ENCODE measurements at places on chromosomes 5 and 9. TPM values are rescaled to one million over a fixed set of nuclear protein-coding genes. Genes with fewer than 3 reads are reported as not detected.

Gene THOC3
- polyA plus RNA-seq: 48.9 TPM

Gene TOR4A
- 6.9 TPM for polyA plus RNA-seq

Gene CD274
- polyA plus RNA-seq: 0.62 TPM

Gene CNTFR
- polyA plus RNA-seq: 33.1 TPM

Gene SHROOM1
- polyA plus RNA-seq: 22.7 TPM

Gene SLCO6A1
- not detected for polyA plus RNA-seq

GRCh38 chr5:131928957-131929356 is 16.5 kb downstream of the MEIKIN start:
- no peak for DNase-seq

- no peak for DNase-seq
Observed at GRCh38 chr5:117594166-117594565, 1019.5 kb upstream of the SEMA6A start.

Gene TMEM174
- polyA plus RNA-seq: 21.9 TPM

GRCh38 chr5:109740966-109741365 is 51.2 kb downstream of the MAN2A1 start:
- DNase-seq: no peak

DNA sequence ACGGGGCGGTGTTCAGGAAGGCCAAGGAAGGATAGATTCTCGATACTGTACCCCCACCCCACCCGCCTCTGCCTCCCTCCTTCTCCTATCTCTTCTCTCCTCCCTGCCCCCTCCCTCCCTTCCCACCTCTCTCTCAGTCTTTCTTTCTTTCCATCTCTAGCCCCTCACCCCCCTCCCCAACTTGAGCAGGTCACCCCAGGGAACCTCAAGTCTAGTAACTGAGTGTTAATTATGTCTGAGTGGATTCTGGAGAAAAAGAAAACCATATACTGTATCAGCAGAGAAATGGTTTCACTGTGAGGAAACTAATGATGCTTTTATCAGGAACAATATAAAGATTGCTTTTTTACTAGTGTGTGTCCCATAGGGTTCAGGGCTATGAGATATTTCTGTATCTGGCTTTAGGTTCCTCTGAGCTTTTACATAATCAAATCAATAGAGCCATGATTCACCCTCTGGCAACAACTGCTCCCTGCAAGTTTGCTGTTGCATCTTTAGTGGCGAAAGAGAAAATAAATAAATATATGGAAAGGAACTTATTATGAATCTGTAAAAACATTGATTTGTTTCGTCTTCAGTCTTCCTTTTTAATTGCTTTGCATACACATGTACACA is 639.7 kb downstream of the CCDC171 start:
- no peak for DNase-seq

DNA sequence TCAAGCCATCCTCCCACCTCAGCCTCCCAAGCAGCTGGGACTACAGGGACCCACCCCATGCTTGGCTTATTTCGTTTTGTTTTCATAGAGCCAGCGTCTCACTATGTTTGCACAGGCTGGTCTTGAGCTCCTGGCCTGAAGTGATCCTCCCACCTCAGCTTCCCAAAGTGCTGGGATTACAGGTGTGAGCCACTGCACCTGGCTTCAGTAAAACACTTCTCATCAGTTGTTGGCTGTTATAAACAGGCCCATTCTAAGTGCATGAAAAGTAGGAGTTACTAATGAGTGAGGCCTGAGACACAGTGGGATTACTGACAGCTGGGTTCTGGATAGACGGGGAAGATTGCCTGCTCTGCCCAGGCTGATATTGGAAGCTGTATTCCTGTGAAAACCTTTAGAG is 3.5 kb downstream of the CRB2 start:
- no peak for DNase-seq

GRCh38 chr5:60026161-60026560 is 132.6 kb upstream of the PDE4D start:
- no peak for DNase-seq

Gene ANKRD20A1
- polyA plus RNA-seq: 1.5 TPM
